CD4-positive, alpha-beta T cell treated with Interleukin-2 at 100 ng/mL for 4 hours (primary cell): ENCODE measurements at places on chromosomes 16 and 17.
A peak's percentile ranks its signal among the peaks of the same experiment; 100 is the strongest.

GRCh38 chr17:57138956-57139576 lies 54.0 kb downstream of the AKAP1 start:
- no peak for DNase-seq

GRCh38 chr17:43219746-43220380 lies 8.2 kb downstream of the TMEM106A start:
- DNase-seq: no peak

GRCh38 chr16:88790312-88791211 lies 5.5 kb upstream of the PIEZO1 start:
- DNase-seq: peak; percentile 51

GRCh38 chr16:51119973-51120729 lies 30.9 kb downstream of the SALL1 start:
- no peak for DNase-seq

DNA sequence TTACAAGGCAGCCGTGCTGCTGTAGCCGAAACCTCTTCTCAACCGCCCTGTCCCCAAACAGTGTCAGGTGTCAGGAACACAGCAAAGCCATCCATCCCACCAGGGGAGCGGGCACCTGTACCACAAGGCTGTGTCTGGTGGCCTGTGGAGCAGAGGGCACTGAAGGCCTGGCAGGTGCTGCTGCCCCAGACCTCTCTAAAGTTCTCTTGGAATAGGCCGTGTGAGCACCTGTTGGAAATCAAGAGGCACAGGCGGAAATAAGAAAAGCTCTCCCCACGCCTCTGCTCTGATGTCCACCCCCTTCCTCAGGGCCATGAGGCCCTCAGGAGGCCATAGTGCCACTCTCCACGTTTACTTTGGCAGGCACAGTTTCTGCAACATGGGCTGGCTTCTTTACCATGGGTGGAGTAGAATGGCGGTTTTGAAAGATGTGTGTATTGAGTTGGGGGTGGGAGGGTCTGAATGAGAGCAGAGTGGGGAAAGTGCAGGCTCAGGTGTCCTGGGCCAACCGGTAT lies 99.9 kb upstream of the ZNF750 start:
- no peak for DNase-seq

DNA sequence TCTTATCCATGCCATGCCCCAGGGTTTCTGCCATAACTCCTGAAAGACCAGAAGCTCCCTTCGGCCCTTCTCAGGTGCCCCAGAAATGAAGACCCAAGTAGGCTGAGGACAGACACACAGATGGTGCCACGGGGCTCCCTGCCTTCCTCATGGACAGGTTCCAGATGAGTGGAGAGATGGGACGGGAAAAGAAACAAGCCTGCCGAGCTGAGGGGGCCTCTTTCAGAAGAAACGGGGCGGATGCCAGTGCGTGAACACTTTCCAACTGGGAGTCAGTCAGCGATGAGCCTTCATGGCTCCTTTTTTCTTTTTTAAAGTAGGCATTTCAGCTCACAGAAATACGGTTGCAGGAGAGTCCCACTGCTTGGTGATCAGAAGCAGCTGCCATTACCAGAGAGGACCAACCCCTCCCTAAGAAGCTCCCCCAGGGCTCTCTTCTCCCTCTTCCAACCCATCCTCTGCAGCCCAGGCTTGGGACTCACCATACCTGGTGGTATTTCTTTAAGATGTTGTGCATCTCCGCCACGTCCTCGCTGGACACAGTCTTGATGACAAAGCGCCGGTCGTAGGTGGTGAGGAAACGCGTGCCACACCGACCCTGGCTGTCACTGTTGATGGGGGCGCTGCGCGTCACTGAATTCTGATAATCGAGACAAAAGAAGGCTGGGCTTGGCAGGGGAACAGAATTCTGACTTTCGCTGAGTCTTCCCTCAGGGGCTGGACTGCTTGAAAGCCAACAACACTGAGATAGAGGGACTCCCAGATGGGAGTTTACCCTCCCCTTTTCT lies 19.2 kb downstream of the PIP4K2B start:
- DNase-seq: no peak

DNA sequence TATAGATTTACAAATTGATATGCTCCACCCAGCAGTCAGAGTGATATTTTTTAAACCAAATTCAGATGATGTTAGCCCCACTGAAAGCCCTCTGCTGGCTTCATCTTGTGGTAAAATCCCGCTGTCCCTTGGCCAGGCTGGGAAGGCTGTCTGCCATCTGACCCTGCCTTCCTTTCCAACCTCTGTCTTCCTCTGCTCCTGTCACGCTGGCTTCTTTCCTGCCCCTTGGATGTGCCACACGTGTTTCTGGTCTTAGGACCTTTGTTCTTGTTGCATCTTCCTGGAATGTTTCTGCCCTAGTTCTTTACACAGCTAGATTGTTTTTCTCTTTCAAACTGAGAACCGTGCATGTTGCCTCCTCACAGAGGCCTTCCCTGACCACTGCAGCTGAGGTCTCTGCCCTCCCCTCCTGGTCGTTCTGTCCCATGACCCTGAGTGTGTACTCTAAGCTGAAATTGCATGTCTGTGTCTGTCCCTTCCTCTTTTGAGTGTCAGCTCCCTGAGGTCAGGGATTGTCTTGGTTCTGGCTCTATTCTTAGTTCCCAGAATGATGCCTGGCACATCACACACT lies 11.4 kb downstream of the NT5M start:
- DNase-seq: no peak

- DNase-seq: peak; percentile 13
Measured at GRCh38 chr16:50160495-50161164, 7.5 kb downstream of the TENT4B start.

GRCh38 chr17:8465759-8466158 lies 30.1 kb downstream of the NDEL1 start:
- DNase-seq: no peak

- no peak for DNase-seq
Measured at GRCh38 chr17:15483431-15483830, 16.0 kb upstream of the CDRT4 start.

DNA sequence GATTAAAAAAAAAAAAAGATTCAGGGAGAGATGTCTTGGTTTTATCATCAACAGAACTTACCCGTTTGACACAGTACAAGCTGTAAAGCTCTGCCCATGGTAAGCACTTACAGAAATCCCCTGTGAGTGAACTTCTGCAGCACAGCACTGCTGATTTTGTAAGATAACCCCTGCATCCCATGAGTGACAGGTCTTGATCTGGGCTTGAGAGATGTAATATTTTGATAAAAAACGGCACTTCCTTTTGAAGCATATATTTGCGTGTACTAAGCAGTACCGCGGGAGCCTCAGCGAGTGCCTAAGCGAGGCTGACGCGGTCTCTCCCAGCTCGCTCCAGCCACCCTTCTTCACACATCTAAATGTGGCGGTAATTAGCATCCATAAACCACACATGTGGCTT lies 50.5 kb downstream of the IKZF3 start:
- DNase-seq: peak; percentile 87

DNA sequence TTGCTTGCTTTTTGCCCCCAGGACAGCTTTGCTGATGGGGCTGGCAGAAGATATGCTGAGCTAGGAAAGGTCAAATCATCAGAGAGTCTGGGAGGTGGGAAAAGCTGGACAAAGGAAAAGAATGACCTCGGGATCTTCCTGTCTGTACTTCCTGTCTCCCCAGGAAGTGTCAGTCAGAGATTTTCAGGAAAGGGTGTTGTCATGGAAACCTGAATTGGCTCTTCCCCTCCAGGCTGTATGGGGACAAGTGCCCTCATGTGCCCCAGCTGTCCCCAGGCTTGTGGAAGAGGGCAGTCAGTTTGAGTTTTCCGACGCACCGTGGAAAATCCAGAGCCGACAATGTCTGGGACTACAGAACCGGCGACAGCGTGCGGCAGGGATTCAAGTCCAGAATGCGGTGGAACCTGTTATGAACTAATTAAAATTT lies 122.7 kb upstream of the ZFHX3 start:
- DNase-seq: no peak

GRCh38 chr17:30950669-30951399 lies 20.0 kb upstream of the RNF135 start:
- no peak for DNase-seq
